ENCODE measurements at places on chromosomes 2 and 18.

- DNase-seq = no peak
These were observed 22.0 kb downstream of the STARD6 start for GRCh38 chr18:54335638-54336173.

- DNase-seq = no peak
These were observed 158.2 kb downstream of the TDRD15 start for GRCh38 chr2:21281791-21282514.

GRCh38 chr18:77376043-77376732 is 126.5 kb downstream of the GALR1 start:
- DNase-seq = no peak

DNA sequence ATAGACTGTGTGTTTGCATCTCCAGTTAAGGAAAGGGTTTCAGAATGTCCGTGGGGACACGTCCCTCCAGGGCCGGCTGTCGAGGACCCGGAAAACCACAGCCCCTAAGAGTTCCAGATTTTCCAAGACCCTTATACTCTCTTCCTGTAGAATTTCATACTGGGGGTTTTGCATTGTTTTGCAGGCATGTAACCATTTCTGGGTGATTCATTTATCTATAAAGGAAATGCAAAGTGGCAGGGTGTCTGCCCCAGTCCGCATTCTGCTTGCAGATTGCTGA is 8.5 kb downstream of the SP9 start:
- DNase-seq = no peak

- no peak for DNase-seq
These were observed 76.9 kb downstream of the INPP5D start for GRCh38 chr2:233137040-233137439.

DNA sequence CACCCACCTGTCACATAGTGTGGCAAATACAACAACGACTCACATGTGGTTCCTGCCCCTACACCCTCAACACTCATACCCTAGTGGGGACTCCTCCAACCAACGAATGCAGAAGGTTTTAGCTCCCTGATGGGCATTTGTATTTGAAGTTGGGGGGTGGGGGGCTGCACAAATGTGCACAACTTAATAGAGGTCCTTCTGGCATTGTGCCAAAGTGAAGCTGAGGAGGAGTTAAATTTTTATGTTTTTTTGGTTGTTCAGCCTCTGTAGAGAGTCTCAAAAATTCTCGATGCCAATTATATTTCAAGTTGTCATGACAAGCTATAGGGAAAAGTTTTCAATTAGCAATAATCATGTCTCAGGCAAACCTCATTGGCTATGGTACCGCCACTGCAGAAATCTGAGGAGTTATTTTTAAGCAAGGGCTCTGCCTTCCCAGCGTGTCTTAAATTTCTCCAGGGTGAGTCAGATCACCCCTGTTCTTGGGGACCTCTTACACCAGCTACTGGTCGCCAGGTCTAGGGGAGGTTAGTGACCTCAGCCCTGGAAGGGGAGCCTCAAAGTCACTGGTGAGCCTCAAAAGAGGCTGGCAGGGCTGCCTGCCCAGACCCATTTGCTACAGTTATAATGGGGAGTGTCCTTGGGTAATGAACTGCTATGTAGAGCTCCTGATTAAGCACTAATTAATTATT is 102.7 kb upstream of the TAF1B start:
- no peak for DNase-seq

- DNase-seq = no peak
These were observed 4.4 kb downstream of the XRCC5 start for GRCh38 chr2:216113572-216113971.

DNA sequence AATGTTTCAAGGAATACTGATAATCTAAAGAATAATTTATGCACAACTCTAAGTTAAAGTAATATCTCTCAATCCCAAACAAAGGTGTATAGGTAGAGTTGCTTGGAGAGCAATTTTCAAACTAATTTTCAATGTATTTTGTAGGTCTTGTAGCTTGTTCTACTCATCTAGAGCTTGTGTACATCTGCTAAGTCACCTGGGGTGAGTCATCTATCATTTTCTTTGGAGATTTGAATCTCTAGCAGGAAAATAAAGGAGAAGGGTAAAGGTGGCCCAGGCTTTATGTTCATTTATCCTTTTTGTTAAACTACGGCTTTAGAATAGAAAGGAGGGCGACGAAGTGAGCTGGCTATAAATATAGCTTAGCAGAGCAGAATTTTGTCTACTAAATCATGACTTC is 76.8 kb upstream of the THUMPD2 start:
- DNase-seq = no peak

DNA sequence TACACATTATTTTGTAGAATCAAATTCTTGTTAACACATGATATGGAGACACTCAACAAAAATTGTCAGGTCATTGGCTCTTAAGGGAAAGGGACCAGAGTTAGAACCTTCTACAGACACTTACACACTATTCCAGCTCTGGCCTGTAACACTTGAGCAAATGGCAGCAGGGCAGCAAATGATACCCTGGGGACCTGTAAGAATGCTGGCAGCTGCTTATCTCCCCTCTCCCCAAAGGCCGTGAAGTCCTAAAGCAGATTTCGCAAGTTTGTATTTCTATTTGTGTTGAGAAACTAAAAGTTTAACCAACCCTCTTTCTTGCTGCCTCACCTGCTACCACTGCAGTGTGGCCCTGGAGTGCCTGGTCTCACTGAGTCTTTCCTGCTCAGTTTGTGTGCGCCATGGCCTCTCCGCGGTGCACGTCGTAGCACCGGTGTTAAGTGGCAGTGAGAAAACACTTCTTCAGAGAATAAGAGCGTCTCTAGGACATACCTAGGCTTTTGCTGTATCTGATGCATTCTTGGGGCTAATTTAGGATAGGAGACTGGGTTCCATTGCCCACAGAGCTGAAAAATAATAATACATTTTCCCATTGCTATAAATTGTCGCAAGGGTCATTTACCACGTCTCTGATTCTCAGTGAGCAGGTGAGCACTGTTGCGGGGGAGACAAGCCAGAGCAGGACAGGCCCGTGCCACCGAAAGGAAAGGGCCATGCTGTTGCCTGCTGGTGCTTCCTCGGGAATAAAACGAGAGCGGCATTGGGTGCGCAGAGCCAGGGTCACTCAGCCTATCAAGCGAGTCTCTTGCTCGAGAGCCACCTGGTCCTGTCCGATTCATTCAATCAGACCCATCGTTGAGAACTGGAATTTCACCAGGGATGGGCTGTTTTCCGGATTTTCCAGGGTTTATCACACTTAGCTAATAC is 204.9 kb downstream of the PTGR3 start:
- no peak for DNase-seq

DNA sequence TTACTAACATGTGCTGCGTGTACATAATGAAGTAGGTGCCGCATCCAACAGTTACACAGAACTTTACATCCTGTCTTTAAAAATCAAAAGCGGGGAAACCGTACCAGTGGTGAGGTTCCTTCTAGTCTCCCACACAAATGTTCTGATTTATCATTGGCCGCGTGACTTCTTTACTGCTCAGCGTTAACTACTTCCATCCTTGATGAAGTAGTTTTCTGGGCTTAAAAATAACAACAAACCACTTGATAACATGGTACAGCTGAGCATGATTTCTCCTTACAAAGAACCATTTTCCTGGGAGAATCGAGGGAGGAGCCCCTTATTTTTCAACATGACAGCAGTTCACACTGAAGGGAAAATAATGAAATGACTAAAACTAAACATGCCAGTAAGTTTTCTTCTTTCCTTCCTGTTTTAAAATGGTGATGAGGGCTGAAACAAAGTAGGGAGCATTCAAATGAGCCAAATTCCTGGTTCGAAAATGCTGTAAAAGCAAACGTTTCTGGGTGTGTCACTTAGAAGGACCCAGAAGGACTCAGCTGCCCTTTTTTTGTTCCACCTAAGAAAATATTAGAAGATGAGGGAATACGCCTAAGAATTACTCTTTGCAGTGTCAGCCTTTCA is 9.9 kb downstream of the EMILIN2 start:
- no peak for DNase-seq

Data from renal cortex interstitium (tissue), 15 donors.